SK-N-SH treated with all-trans-retinoic acid at 6 μM for 48 hours (cell line): ENCODE measurements at places on chromosomes 11 and 22.

GRCh38 chr11:111730871-111731591 lies 35.2 kb downstream of the PPP2R1B start:
- no peak for ATAC-seq

GRCh38 chr22:44848791-44849420 lies 96.5 kb downstream of the ARHGAP8 start:
- ATAC-seq: no peak

DNA sequence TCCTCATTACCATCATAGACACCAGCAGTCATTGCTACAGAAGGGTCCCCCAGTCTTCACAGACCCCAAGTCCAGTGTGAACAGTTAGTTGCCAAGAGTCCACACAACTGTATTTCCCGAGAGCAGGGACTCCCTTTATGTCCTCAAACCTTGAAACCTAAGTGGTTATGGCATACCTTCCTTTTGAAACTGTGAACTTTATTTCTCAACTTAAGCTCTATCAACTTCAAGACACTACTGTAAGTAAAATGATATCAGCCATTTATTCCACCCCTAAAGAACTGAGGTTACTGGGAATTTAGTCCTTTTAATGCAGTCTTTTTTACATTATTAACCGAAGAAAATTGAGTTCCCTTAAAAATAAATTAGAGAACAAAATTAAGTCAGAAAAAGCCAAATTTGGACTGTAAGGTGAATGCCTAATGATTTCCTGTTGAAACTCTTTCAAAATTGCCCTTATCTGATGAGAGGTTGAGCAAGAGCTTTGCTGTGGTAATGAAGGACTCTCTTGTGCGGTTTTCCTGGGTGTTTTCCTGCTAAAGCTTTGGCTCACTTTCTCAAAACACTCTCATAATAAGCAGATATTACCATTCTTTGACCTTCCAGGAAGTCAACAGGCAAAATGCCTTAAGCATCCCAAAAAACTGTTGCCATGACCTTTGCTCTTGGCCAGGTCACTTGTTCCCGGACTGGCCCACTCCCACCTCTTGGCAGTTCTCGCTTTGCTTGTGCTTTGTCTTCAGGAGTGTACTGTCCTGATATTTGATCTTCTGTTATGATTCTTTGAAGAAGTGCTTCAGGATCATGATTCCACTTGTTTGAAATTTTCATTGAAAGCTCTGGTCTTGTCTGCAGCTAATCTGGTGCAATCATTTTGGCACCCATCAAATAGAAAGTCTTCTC lies 765.4 kb upstream of the ANO3 start:
- no peak for ATAC-seq

GRCh38 chr11:10764412-10764811 lies 13.4 kb downstream of the CTR9 start:
- no peak for ATAC-seq

DNA sequence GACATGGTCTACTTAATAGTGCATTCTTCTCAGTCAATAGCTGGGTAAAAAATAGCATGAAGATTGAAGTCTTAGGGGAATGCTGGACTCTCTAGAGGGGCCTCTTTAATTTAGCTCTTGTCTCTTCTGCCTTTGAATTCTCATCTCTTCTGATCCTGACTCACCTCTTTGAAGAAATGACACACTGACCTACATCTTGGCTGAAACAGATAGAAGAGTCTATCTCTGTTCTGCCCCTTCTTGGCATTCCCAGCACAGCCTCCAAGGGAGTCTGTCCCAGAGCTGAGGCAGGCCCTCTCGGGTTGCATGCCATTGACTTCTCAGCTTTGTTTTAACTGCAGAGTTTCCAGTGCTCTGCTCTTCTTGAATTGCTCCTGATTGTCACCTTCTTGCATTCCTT lies 55.7 kb downstream of the PTPRJ start:
- peak; percentile 83 for ATAC-seq

DNA sequence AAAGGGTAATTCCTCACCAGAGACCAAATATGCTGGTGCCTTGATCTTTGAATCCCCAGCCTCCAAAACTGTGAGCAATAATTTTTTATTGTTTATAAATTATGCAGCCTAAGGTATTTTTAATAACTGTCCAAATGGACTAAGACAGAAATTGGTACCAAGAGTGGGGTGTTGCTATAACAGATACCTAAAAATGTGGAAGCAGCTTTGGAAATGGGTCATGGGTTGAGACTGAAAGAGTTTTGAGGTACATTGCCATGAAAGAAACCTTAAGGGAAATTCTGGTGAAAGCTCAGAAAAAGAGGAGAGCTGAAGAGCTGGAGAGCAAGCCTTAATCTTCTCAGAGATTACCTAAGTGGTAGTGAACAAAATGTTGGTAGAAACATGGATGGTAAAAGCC lies 378.2 kb downstream of the NXPE2 start:
- no peak for ATAC-seq

DNA sequence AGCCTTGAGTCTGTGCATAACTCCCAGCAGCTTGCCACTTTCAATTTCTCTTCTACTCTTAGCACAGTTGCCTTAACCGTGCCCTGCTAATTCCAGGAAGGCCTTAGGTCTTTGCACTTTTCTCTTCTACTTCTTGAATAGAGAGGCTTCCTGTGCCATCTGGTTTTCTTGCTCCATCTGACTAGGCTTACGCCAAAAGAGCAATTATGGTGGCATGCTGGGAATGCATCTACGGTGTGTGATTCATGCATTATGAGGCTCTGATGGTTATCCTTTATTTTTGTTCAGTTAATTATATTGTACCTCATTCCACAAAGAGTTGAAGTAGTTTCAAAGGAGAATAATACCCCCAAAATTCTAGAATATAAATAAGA lies 29.4 kb downstream of the SIK2 start:
- ATAC-seq: peak; percentile 73

GRCh38 chr11:130995266-130995665 lies 79.0 kb upstream of the SNX19 start:
- ATAC-seq: no peak

- no peak for ATAC-seq
These were observed 75.2 kb upstream of the CRTAM start for GRCh38 chr11:122763108-122763507.

GRCh38 chr11:94854770-94855633 lies 86.8 kb downstream of the AMOTL1 start:
- ATAC-seq: no peak

DNA sequence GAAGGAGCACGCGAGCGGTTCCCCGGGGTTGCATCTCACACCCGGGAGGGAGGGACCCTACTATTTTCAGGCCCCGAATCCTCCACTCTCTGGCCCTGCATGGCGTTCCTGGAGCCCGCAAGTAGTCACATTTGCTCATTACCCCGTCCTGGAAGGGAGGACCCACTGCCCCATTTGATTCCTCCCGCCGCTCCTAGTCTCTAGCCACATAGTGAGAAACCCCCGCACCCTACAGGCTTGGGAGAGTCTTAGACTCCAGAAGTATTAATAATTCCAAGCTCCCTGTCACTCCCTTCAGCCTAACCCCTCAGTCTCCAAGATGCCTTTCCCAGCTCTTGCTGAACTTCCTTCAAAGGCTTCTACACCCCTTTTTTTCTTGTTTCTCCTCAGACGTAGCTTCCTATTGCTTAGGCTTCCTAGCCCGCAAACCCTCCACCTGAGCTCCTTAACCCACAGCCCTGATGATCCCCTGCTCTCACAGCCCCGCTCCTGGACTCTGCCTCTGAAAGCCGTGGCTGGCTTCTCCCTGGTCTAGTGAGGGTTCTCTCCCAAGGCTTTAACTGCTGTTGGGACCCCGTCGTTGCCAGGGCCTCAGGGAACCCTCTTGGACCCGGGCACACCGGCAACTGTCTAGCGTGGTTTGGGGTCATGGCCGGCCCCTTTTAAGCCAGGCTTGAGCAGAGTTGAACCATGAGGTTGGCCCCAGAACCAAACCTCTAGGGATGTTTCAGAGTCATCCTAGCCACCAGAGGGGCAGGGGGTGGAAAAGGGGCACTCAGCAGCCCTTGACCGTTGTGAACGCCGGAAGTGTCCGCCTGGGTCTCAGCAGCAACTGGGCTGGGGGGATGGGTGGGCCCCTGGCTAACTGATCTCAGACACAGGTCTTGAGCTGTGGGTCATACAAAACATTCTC lies 862 bp downstream of the GGA1 start:
- peak; percentile 17 for ATAC-seq

GRCh38 chr11:116312570-116313391 lies 460.0 kb downstream of the BUD13 start:
- peak; percentile 92 for ATAC-seq

DNA sequence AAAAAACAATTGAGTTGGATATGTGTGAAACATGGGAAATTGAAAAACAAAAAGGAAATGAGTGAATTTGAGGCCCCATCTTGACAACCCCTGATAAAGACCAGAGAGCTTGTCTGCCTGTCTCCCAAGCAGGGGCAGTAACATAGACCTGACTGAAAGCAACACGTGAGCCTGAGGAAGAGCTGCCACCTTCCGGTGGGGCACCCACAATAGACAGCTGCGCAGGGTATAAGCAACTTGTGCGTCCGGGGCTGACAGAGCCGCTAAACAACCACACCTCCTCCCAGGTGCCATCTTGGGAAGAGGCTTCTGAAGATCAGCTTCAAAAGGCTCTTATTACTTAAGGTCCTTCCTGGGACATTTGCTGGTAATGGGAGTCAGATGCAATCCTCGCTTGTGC lies 166.8 kb downstream of the NTM start:
- ATAC-seq: no peak

DNA sequence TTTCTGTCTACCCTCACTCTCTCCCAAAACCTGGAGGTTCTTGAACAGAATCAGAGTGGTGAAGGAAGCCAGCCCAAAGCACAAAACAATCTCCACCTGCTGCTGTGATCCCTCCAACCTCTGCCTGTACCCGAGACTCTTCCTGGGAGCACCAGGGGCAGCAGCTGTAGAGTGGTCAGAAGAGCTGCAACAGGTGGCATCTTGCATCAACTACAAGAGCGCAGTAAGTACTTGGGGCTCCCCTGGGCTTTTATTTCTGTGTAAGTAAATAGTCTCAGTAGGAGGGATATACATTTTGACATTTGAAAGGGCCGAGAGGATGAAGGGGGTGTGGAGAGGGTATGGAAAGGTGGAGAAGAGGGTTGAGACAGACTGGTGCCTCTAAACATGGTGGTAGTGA lies 8.3 kb upstream of the UBQLNL start:
- ATAC-seq: no peak

DNA sequence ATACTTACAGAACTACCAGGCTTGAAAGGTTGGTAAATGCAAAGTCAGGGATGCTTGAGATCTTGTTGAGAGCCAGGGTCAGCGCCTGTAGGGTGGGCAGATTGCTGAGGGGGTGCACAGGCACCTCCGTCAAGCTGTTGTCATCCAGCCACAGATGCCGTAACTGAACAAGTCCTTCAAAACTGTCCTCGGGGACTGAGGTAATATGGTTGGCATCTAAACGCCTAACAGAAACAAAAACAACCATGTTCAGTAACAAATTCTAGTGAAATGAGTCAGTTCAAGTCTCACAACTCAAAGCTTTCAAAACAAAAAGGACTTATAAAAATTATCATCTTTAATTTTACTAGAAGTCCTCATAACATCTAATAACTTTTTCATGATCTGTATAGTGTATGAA lies 22.2 kb upstream of the CCDC34 start:
- peak; percentile 75 for ATAC-seq

GRCh38 chr11:35839368-35840161 lies 104.3 kb upstream of the LDLRAD3 start:
- no peak for ATAC-seq

DNA sequence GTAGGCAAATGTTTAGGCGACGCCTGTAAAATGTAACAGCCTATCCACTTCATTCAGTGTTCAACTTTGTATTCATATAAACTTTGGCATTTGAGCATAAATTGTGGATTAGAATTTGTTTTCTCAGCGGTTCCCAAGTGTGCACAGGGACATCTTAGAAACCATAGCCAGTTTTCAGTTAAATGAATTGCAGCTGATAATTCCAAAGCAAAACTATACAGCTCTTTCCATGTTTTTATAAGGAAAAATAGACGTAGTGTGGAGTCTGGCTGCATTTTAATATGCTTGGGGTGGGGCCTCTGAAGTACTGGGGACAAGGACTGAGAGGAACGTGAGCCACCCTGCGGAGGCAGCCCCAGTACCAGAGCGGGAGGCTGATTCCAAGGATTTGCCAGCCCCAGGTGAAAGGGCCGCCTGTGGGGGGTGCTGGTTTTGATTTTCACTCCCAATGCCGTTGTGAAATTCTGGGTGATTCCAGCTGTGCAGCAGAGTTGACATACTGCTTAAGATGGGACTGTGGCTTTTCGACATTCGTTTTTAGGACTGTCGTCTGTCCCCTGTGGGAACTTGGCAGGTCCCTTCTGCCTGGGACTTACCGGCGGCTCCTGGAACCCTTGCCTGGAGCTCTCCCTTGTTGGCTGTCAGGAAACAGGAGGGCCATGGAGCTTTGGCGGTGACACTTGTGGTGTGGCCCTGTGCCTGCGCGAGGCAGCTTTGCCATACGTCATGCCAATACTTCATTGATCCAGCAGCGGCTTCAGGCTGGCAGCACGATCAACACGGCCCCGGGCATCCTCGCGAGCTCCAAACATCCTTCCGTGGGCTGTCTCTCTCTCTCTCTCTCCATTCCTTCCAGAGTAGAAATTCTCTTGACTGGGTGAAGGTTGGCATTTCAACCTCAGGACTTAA lies 370.9 kb downstream of the TBC1D22A start:
- ATAC-seq: no peak

DNA sequence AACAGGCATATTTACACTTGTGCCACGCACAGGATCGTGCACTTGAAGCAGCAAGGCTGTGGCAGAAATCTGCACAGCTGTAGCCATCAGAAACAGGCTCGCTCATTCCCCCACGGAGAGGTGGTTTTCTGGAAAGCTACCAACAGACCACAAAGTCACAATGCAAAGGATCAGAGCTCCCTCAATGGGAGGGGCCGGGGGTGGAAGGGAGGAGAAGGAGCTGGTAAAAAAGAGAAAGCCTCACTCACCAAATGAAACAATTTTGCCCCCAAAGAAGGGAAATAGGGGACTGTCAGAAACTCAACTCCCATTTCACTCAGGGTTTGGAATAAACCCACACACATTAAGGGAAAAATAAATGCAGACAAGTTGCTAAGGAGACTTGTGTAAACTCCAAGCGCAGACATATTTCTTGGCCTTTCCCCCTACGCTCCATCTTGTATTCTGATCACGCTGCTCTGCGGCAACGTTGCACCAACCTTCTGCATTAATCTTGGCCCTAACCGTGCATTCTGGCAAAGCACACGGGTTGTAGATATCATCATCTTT lies 43.2 kb upstream of the BLID start:
- ATAC-seq: peak; percentile 47

- ATAC-seq: no peak
These were observed 6.3 kb downstream of the GRIK4 start for GRCh38 chr11:120517801-120518291.
